Aorta (tissue), 5 donors: ENCODE measurements at places on chromosomes 3 and 15.

GRCh38 chr3:15488002-15488401, 33.5 kb downstream of the COLQ start:
- DNase-seq, result no peak

DNA sequence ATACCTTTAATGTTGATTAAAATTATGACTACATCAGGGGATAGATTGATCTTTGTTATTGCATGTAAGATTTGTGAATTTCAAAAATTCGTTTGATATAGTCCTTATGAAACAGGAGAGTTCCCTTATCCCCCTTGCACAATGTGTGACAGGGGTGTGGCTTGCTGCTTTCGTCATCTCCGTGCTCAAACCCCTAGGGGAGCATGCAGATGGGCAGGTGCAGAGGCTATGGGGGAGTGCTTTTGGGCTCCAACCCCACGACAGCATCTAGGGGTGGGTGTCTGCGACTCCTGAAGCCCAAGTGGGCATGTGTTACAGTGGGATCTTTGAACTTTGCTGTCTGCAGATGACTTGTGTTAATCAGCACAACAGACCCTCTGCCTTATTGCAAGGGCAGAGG, 360.1 kb upstream of the GOLIM4 start:
- no peak for DNase-seq

DNA sequence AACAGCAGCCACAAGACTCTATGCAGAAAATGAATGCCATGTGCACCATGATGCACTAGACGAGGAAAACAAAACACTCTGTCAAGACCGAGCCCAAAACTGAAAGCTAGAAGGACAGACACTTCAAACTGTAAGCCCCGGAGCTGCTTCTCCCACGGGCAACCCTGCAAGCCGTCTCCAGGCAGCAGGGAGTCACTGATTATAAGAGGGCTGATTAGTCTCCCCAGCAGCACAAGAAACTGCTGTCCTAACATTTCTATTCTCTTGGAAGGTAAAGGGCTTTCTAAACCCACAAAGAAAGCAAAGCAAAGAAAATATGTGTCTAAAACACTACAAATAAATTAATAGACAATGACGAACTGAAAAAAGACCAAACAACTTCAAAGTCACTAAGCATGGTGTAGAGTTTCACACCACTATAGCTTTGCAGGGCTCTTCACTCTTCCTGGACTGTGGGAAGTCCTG, 15.5 kb downstream of the TBC1D2B start:
- no peak for DNase-seq

DNA sequence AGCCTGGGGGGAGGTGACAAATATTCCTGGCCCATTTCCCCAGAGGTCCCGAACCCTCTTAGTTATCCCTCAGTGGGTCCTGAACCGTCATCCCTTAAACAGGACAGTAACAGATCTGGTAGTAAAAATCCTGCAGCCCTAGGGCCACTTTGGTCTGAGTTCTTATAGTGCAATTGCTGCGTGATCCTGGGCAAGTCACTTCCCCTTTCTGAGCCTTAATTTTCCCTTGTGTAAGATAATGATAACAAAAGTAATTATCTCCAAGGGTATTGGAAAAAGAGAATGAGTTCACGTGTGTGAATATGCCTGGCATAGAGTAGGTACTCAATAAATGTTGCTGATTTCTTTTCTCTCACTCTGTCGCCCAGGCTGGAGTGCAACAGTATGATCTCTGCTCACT, 2.9 kb upstream of the JAGN1 start:
- no peak for DNase-seq

DNA sequence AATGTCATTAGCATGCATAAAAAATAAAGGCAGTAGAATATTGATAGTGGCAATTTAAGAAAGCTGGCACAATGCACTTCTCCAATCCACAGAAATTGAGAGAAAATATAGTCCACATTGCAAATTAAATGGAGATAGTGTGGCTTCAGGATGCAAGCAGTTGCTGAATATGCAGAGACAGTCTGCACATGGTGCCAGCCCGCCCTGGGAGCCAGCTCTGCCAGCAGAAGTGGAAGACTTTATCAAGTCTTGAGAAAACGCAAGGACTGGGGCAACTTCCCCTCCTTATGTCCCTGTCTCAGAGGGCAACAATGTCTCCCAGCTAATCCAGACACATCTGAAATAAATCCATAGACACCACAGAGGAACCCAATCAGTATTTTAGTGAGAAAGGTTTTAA, 57.2 kb downstream of the MB21D2 start:
- DNase-seq, result no peak

- no peak for DNase-seq
Observed at GRCh38 chr3:123552768-123553167, 32.1 kb downstream of the HACD2 start.

DNA sequence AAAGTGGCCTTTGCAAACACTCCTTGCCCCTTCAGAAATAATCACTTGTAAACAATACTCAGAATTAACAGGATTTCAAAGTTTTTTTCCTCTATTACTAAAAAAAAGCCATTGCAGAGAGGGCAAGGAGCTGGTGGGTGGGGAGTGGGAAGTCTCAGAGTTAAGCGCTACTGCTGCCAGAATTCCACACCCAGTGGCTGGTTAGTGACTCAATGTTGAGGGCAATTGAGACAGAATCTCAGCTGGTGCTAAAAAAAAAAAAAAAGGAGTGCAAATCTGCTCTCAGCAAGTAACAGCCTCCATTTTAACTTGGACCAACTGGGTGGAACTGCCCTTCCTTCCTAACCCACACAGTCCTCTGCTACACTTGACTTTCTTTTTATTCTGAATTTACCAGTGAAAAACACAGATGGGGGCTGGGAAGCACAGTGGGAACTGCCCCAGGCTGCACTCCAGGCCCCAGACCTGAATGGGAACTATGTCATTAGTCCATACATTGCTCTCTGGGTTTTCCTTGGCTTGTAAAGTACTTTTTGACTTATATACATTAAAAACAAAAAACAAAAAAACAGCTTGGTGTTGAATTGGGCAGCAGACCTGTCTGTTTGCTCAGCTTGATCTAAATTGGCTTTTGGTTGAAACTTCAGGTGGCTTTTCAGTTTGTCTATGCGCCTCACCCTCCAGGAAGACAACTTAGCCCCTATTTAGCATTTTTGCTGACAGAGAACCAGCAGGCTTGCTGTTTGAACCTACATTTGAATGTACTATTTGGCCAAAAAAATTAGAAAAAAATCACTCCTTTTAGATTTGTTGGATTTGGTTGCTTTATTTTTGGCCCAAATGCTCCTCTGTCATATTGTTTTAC, 357.8 kb upstream of the TBL1XR1 start:
- no peak for DNase-seq

DNA sequence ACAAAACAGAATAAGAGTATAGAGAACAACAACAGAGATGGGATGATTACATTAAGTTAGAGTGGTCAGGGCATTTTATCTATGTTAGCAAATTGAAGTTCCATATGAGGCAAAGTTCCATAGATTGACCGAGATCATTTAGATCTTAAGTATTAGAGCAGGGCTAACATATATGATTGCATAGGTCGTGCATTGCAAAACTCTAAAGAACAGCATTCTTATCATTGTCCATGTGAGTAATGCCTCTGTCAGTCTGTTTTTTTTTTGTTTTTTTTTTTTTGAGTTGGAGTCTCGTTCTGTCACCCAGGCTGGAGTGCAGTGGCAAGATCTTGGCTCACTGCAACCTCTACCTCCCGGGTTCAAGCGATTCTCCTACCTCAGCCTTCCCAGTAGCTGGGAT, 341.7 kb upstream of the KCNH8 start:
- no peak for DNase-seq

GRCh38 chr3:65170390-65171042, 482.7 kb upstream of the ADAMTS9 start:
- peak; percentile 94 for DNase-seq

DNA sequence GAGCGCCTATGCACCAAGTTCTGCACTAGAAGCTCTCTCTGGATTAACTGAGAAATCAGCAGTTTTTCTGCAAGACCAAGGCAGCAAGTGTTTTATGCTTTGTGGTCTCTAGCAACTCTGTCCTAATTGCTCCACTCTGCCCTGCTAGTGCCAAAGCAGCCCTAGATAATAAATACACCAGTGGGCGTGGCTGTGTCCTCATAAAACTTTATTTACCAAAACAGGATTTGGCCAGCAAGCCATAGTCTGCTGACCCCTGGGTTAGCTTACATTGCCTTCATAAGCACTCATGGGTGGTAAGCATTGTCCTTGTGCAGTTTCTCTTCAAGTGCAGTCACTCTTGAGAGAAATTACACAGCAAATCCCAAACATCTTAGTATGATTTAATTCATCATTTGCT, 30.7 kb upstream of the SLC24A5 start:
- no peak for DNase-seq

DNA sequence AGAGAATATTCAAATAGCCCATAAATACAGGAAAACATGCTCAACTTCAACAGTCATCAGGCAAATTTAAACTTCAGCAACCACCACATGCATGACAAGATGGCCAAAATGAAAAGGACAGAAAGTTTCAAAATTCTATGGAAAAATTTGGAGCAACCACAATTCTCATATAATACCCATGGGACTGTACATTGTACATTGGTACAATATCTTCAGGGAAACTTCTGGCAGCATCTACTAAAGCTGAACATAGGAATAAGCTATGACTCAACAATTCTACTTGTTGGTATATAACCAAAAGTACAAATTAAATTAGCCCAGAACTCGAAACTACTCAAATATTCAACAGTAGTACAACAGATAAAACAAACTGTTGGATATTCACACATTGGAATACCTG, 847.6 kb downstream of the TBL1XR1 start:
- DNase-seq, result no peak

DNA sequence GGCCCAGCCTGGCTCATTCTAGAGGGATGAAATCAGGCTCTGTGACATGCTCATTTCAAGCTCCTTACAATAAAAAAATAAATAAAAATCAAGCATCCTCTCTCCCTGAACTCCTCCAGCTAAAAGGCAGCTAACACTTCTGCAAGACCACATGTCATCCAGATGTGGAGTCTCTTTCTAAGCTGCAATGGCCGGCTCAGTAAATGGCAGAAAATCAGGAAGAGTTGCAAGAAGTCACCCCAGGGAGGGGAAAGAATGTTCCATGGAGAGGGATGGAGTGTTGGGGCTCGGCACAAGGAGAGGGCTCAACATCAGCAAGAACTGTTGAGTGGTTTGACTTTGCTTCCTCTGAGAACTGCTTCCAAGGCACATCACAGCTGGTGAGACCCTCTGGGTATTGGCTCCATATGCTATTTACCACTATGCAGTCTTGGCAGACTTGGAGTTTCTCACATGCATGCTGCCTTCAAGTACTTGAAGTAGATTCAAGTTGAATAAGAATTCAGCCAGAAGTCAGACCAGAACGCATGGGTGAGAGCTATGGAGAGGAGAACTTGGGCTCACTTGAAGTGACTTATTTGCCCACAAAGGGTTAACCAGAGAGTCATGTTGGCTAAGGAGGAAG, 689.0 kb downstream of the NTRK3 start:
- DNase-seq, result no peak

DNA sequence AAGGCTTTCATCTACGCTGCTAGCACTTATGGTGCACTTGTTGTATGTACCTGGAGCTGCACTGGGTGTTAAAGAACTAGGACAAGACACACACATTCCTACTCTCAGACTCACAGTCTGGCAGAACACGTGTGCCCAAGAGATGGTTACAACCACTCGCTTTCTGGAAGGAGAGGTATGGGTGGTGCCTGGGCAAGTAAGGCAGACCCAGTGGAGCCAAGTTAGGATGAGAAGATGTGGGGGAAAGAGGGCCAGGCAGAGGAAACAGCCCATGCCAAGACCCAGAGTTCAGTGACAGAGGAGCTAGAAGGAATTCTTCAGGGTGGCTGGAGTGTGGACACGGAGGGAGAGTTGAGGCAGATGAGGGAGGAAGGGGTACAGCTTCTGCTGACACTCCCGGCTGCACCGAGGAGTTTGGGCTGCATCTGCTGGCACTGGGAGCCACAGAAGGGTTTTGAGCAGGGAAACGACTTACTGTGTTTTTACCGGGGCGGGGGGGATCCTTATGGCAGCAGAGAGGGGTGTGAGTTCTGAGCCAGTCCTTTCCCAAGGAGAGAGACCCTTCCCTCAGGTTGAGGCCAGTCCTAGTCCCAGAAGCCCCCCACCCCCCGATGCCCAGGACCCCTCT, 59.0 kb downstream of the GRIP2 start:
- no peak for DNase-seq

DNA sequence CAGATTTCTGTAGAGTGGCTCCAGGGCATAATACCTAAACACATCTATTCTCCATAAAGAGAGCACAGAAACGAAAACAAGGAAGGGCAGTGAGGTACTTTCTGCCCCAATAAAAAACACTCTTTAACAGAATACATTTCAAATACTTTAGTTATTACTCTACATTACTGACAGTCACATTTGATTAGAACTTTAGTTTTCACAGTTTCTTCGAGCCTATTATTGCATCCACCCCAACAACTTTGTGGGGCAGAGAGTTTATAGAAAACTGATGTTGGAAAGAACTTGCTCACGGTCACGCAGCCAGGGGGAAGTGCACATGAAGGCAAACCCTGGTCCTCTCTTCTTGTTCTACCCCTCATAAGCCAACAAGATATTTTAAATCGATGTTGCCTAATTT, 9.0 kb downstream of the VPS39 start:
- no peak for DNase-seq

GRCh38 chr3:178352326-178353005, 183.8 kb upstream of the KCNMB2 start:
- no peak for DNase-seq

DNA sequence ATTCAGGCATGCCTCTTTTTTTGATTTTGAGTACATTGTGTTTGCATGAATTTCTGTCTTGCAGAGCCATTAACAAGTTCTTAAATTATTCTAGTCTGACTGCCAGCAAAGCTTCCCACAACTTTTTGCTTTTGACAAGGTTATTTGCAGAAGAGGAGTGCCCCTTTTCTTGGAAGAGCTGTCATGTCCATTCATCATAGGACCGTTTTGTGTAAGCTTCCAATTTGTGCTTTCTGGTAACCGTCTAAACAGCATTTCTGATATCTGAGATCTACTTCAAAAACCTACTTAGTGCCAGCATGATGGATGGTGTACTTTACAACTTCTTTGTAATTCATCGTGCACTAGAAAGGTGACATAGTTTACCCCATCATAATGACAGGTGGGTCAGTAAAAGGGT, 379.7 kb downstream of the NAALADL2 start:
- no peak for DNase-seq

- DNase-seq, result no peak
Observed at GRCh38 chr15:62584301-62585235, 419.5 kb upstream of the C2CD4B start.
